ENCODE measurements at places on chromosomes 5 and 9.

DNA sequence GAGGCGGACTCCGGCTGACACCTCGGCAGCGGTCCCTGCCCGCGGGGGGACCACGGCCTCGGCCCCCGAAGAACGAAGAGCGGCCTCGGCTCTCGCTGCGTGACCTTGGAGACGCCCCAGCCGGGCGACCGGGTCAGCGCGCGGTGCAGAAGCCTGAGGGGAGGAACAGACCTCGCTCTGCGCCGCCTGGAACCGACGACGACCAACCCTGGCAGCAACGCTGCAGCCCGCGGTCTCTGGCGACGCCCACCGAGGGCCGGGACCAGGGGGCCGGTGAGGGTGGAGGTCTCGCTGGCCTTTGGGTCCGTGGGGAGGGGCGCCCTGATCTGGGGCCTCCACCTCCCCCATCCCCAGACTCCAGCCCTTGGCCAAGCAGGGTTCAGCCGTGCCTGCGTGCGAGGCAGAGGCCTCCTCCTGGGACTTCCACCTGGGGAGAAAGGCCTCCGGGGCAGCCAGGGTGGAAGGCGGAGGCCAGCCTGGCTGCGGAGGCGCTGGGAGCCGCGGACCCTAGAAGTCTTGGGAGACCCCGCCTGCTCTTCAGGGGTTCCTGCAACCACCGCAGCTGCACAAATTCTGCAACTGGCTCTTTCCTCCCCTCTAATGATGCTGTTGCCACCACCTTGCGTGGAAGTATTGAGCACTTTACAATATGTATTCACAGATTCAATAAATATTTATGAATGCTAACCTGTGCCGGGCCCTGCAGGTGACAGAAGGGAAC lies 44.3 kb upstream of the SLC12A7 start:
- H3K4me1 ChIP-seq, result no peaks in the 10 kb centered on the region
- DNase-seq, result no peak
- H3K27me3 ChIP-seq, result no peaks in the 10 kb centered on the region
- no peak overlapping the region for H3K4me3 ChIP-seq
- H3K36me3 ChIP-seq, result no peaks in the 10 kb centered on the region

GRCh38 chr5:75286211-75286773 lies 49.6 kb upstream of the ANKRD31 start:
- no peaks in the 10 kb centered on the region for H3K36me3 ChIP-seq
- no peaks in the 10 kb centered on the region for H3K4me1 ChIP-seq
- no peak for DNase-seq
- no peak overlapping the region for H3K27ac ChIP-seq

GRCh38 chr5:137565450-137565849 lies 66.3 kb upstream of the SPOCK1 start:
- no peak overlapping the region for H3K27ac ChIP-seq
- DNase-seq, result no peak
- no peak overlapping the region for H3K4me3 ChIP-seq
- H3K27me3 ChIP-seq, result peaks cover 3% of the 10 kb centered on the region
- no peaks in the 10 kb centered on the region for H3K36me3 ChIP-seq

DNA sequence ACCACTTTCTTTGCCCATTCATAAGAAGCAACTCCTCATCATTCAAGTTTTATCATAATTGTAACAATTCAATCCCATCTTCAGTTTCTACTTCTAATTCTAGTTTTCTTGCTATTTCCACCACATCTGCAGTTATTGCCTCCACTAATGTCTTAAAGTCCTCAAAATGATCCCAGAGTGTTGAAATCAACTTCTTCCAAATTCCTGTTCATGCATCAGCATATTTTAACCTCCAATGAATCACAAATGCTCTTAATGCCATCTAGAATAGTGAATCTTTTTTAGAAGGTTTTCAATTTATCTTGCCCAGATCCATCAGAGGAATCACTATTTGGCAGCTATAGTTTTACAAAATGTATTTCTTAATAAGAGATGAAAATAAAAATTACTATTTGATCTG lies 3.2 kb upstream of the SRP19 start:
- no peak overlapping the region for H3K4me3 ChIP-seq
- H3K27me3 ChIP-seq, result no peaks in the 10 kb centered on the region
- DNase-seq, result no peak
- H3K36me3 ChIP-seq, result no peaks in the 10 kb centered on the region

GRCh38 chr5:6535594-6535993 lies 86.9 kb downstream of the UBE2QL1 start:
- H3K27ac ChIP-seq, result no peak overlapping the region
- no peak overlapping the region for H3K4me3 ChIP-seq

DNA sequence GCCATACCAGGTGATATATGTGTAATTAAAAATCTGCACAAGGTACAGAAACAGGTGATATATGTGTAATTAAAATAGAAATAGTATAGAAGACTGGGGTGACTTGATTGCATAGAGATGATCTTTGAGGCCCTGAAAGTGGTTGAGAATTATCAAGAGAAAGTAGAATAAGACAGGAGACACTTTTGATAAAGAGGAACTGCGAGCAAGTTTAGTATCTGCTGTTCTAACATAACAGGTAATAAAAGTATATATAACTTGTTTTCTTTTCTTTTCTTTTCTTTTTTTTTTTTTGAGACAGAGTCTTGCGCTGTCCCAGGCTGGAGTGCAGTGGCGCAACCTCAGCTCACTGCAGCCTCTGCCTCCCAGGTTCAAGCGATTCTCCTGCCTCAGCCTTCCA lies 5.4 kb downstream of the SNX2 start:
- no peaks in the 10 kb centered on the region for H3K36me3 ChIP-seq
- peak overlapping the region; percentile 13 for H3K4me3 ChIP-seq
- H3K27me3 ChIP-seq, result no peaks in the 10 kb centered on the region
- no peak for DNase-seq

- H3K4me1 ChIP-seq, result no peaks in the 10 kb centered on the region
- H3K36me3 ChIP-seq, result no peaks in the 10 kb centered on the region
- H3K27me3 ChIP-seq, result no peaks in the 10 kb centered on the region
- H3K4me3 ChIP-seq, result no peak overlapping the region
Measured at GRCh38 chr9:87427851-87428506, 69.7 kb upstream of the DAPK1 start.

DNA sequence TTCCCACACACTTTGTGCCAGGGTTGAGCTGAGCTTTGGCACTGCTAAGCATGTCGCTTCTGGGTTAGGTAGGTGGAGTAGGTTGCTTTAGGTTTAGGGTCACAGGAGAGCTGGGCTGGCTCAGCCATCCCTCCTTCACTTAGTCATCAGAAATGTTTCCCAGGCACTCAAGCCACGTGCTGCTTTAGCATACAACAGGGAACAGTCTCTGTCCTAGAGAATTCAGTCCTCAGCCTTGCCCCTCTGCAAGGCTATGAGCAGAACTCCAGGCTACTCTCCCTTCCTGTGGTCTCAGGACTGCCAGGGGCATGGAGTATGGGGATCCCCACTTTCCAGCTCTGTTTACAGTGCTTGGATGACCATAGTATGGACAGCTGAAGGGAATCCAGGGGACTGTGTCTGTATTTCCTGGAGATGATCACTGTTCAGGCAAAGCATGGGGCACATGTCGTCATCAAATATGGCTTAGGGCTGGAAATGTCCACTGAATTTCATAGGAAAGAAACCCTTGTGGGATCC lies 7.5 kb upstream of the ANKRD33B start:
- H3K4me1 ChIP-seq, result peaks cover 22% of the 10 kb centered on the region
- no peaks in the 10 kb centered on the region for H3K36me3 ChIP-seq
- no peak overlapping the region for H3K27ac ChIP-seq
- no peak overlapping the region for H3K4me3 ChIP-seq

- no peak overlapping the region for H3K27ac ChIP-seq
- no peak overlapping the region for H3K4me3 ChIP-seq
- H3K36me3 ChIP-seq, result no peaks in the 10 kb centered on the region
- DNase-seq, result no peak
Measured at GRCh38 chr9:12014488-12014887, 678.7 kb upstream of the TYRP1 start.

GRCh38 chr5:169777159-169777558 lies 140.1 kb downstream of the DOCK2 start:
- peaks cover 4% of the 10 kb centered on the region for H3K36me3 ChIP-seq
- DNase-seq, result no peak
- no peak overlapping the region for H3K27ac ChIP-seq
- peaks cover 29% of the 10 kb centered on the region for H3K4me1 ChIP-seq
- no peaks in the 10 kb centered on the region for H3K27me3 ChIP-seq

- DNase-seq, result no peak
- H3K27ac ChIP-seq, result no peak overlapping the region
Measured at GRCh38 chr5:7668627-7669026, 182.3 kb downstream of the CFAP90 start.

DNA sequence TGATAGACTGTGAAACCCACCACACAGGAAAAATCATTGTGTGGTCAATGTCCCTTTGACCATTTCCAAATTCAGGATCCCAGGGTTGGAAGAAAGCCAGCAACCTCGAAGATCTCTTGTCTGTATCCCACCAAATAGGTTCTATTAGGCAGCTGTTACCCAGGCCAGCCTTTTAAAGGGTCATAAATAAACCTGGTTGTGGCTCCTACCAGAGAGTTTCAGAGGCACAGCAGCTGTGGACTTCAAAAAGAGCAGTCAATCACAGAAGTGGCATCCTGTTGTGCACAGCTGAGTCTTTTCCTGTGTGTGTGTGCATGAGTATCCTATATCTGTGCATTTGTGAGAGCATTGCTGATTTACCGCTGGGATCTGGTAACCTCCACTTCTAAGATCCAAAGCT lies 23.7 kb upstream of the OR2S2 start:
- H3K36me3 ChIP-seq, result no peaks in the 10 kb centered on the region
- peaks cover 2% of the 10 kb centered on the region for H3K27me3 ChIP-seq
- no peak overlapping the region for H3K4me3 ChIP-seq
- DNase-seq, result no peak
- 0 out of 2 replicates have a peak, but pooled peaks cover under 1% of the 10 kb centered on the region for H3K4me1 ChIP-seq

DNA sequence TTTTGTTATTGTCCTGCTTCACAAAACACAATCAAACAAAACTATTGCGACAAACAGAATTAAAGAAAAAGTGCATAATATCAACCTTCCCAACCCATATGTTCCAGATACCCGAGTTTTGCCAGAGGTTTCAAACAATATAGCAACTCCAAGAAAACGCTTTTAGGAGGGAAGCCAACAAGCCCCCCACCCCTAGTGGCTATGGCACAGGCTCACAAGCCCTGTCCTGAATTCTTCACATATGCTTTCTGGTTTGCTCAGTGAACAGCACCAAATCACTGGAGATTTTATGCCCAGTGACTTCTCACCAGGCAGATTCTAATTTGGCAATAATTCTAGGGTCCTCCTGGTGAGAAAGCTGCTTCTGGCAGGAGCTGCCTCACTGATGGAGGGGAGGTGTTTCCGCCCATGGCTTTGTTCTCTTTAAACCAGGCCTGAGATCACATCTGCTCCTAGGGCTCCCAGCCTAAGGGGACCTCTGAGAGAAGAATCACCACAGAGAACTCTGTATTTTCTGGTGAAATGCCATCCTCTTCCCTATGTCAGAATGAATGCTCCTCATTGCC lies 1982.4 kb downstream of the EFNA5 start:
- H3K27me3 ChIP-seq, result no peaks in the 10 kb centered on the region
- no peak for DNase-seq
- H3K4me3 ChIP-seq, result no peak overlapping the region
- H3K27ac ChIP-seq, result no peak overlapping the region
- no peaks in the 10 kb centered on the region for H3K4me1 ChIP-seq

DNA sequence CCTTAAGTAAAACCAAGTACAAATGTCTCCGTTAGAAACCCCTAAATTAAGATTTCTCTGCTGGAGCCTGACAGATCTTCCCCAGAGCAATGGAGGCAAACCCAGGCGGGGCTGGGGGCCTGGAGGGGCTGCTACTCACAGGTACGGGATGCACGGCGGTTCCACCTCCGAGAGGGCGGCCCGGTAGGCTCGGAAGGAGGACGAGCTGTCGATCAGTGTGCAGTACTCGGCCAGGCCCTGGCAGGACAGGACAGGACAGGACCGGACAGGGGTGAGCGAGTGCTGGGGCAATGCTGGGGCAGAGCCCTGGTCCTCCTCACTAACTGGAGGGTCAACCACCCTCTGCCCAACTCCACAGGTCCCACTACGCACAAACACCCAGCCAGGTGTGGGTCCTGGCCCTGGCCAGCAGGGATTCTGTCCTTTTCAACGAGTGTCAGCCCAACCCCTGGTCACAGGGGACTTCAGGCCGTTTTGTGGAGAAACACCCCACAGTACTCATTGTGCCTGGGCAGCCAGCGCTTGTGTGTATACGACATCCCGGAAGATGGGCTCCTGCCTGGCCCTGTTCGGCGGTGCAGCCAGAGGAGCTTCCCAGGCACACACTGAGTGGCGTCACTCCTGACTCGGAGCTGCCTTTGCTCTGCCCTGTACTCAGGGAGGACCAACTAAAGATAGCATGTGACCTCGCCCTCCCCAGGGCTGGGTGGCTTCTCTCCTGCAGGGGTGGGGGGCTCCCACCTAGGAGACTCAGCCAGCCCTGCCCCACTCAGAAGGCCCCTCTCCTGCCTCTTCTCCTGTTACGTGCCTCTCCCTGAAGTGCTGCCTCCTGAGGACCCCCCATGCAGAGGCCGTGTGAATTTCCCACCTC lies 37.4 kb downstream of the PRRT1B start:
- no peak for DNase-seq
- H3K4me1 ChIP-seq, result peaks cover 26% of the 10 kb centered on the region
- no peak overlapping the region for H3K27ac ChIP-seq
- H3K4me3 ChIP-seq, result no peak overlapping the region
- H3K27me3 ChIP-seq, result no peaks in the 10 kb centered on the region

DNA sequence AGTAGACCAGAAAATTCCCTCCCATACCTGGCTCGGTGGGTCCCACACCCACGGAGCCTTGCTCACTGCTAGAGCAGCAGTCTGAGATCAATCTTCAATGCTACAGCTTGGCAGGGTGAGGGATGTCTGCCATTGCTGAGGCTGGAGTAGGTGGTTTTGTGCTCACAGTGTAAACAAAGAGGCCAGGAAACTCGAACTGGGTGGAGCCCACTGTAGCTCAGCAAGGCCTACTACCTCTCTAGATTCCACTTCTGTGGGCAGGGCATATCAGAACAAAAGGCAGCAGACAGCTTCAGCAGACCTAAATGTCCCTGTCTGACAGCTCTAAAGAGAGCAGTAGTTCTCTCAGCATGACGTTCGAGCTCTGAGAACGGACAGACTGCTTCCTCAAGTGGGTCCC lies 5.6 kb upstream of the GZMA start:
- H3K27ac ChIP-seq, result no peak overlapping the region
- no peaks in the 10 kb centered on the region for H3K36me3 ChIP-seq
- no peaks in the 10 kb centered on the region for H3K4me1 ChIP-seq
- H3K27me3 ChIP-seq, result no peaks in the 10 kb centered on the region

DNA sequence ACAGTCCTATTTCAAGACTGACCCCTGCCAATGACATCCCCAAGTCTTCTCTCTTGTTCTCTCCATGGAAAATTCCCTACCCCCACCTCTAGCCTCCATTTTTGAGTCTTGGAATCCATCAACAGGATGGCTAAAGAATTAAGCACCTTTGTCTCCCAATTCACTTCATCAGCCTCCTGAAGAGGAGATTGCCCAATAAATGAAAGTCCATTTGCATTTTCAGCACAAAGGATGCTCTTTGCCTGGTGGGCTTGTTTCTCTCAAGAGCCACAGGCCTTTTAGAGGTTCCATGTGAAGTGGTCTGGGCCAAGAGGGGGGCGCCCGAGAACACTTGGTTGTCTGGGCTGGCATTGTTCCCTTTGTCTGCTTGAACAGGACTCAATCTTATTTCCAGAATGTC lies 12.6 kb downstream of the HSD17B3 start:
- H3K27ac ChIP-seq, result no peak overlapping the region
- no peak overlapping the region for H3K4me3 ChIP-seq
- no peak for DNase-seq
